ENCODE measurements at places on chromosomes 4 and X.

DNA sequence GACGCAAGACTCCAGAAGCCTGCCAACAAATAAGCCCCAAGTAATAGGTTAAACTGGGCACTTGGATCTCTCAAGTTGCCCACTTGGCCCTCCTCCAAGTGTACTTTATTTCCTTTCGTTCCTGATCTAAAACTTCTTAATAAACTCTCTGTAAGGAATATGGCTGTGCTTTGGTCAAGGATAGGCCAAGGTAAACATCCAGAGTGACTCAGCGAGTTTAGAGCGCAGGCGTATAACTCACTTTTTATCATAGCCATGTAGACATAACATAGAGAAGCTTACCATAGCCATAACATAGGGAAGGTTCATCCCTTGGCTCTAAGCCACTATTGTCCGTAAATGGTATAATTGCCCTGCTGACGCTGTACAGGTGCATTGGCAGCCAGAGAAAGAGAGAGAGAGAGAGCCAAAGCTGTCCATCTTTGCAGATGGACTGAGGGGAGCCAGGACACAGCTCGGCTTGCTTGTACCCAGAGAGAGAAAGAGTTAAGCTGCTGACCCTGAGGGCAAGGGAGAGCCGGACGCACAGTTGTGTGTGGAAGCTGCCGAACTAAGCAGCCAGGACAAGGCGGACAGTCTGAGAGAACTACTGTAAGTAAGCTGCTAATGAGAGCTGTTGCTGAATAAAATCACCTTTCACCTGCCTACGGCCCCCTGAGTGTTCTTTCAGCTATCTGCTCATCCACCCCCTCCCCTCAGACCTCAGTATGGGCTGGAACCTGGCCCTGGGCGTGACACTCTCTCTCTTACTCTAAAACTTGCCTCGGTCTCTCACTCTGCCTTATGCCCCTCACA, 1.8 kb downstream of the TLR1 start:
- no peak for DNase-seq

DNA sequence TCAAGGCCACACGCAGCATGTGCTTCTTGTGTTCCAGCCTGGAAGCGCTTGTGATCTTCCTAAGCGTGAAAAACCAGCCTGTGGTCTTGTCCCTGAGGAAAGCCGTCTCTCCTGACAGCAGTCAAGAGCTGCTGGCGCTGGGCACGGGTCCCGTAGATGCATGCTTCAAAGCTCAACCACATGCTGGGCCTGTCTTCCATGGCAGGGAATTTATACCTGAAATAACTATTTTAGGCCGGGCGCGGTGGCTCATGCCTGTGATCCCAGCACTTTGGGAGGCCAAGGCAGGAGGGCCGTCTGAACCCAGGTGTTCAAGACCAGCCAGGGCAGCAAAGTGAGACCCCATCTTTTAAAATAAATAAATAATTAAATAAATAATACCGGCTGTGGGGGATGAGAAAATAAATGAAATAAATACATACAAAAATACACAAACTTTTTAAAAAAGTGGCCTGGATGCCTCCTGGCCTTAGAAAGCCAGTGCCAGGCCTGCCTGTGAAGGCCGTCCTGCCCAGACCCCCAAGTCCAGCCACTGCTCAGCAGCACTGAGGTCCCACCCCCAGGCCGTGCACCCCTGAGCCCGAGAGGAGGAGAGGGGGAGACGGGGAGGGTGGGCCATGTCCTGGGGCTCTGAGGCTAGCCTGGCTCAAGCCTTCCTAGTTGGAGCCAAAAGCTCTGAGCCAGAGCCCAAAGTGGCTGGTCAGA, 10.4 kb downstream of the LRPAP1 start:
- DNase-seq, result no peak

GRCh38 chrX:135112096-135112729, 8.1 kb downstream of the ETDB start:
- no peak for DNase-seq

GRCh38 chr4:61950625-61951024, 750.5 kb downstream of the ADGRL3 start:
- DNase-seq, result no peak

GRCh38 chr4:36394352-36394903, 113.0 kb downstream of the DTHD1 start:
- no peak for DNase-seq

GRCh38 chrX:7091923-7092322, 55.6 kb upstream of the STS start:
- no peak for DNase-seq

GRCh38 chr4:169492436-169493163, 119.8 kb downstream of the NEK1 start:
- DNase-seq, result peak; percentile 11

DNA sequence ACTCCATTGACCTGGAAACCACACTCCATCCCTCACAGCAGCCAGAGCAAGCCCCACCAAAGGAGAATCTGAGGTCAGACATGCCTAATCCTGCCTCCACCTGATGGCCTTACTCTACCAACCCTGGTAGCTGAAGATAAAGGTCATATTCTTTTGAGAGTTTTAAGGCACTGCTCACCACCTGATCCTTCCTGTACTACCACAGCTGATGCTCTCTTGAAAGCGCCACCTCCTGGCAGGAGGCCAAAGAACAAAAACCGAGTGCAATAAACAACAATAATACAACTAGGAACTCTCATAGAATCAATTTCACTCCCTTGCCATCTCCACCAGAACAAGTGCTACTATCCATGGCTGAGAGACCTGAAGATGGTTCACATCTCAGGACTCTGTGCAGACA, 301.6 kb downstream of the NAF1 start:
- DNase-seq, result no peak

DNA sequence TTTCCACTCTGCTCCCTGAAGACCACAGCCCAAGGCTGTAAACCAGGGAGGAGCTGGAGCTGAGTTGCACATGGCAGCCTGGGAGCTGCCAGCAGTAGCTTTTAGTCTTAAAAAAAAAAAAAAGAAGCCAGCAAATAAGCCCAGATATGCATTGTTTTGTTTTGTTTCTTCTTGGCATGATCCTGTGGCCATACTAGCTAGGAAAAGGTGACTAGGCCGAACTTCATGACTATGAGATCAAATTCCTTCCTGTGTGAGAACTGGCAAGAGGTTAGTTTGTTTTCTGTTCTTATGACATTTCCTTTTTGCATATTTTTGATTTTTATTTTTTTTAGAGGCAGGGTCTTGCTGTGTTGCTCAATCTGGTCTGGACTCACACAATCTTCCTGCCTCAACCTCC, 323.3 kb downstream of the DCTD start:
- DNase-seq, result no peak

DNA sequence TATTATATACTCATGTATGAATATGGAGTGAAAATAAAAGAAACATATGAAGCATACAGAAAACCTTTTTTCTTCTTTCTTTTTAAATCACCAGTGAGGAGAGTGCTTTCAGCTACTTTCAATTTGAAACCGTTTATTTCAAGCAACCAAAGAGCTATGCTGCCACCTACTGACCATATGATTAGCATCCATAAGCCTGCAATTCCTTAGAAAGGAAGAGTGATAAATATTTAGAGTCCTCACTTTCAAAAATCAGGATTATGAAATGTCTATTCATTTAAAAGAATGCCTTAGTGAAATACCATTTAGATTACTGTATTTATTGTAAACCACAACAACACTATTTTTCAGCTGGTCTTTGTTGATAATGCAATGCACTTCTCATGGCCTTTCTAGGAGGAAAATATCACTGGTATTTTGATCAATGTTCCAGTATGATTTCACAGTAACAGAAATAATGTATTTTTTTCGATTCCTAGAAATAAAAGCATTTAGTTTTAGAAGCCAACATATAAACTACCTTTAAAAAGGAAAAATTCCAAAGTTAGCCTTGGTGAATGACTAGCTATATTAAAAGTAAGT, 667.6 kb downstream of the PCDH18 start:
- DNase-seq, result no peak

- DNase-seq, result no peak
These were observed 218.9 kb downstream of the OR13H1 start for GRCh38 chrX:131762802-131763234.

DNA sequence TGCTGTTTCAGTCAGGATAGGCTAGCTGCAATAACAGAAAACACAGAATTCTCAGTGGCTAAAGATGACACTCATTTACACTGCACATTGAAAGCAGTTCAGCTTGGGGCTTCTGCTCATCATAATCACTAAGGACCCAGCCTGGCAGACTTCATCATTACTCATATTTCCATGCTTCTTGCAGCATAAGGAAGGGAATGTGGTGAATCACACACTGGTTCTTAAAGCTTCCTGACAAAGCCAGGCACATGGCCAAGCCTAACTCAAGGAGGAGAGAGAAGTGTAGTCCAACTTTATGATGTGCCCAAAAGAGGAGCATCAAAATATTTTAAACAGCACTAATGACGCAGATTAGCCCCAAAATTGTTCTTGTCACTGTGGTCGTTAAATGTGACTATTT, 186.5 kb downstream of the BANK1 start:
- DNase-seq, result no peak
